Iris pigment epithelial cell (primary cell): ENCODE measurements at places on chromosomes 2 and 18.

GRCh38 chr18:10454681-10455557 lies 484 bp downstream of the APCDD1 start:
- DNase-seq: no peak

GRCh38 chr18:58525517-58525916 lies 103.4 kb downstream of the ALPK2 start:
- DNase-seq: peak; percentile 68

- no peak for DNase-seq
Observed at GRCh38 chr2:190929919-190930318, 49.3 kb downstream of the GLS start.

GRCh38 chr2:188695953-188696352 lies 278.2 kb upstream of the COL3A1 start:
- DNase-seq: peak; percentile 96

- no peak for DNase-seq
Observed at GRCh38 chr2:202171241-202171825, 67.1 kb downstream of the SUMO1 start.

- no peak for DNase-seq
Observed at GRCh38 chr18:21118806-21119205, 7.2 kb upstream of the ROCK1 start.

DNA sequence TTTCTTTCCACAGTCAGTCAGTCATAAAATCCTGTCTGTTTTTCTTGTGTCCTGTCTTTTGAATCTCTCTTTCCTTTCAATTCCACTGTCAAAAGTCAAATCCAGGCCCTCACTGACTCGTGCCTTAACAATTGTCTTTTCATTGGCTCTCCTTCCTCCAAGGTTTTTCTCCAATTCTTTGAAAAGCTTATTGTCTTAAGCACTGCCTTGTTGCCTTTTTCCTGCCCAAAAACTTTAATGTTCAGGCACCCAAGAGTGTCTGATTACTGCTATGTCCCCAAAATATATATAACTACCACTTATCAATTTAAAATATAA lies 13.9 kb upstream of the SULT1C4 start:
- DNase-seq: no peak

DNA sequence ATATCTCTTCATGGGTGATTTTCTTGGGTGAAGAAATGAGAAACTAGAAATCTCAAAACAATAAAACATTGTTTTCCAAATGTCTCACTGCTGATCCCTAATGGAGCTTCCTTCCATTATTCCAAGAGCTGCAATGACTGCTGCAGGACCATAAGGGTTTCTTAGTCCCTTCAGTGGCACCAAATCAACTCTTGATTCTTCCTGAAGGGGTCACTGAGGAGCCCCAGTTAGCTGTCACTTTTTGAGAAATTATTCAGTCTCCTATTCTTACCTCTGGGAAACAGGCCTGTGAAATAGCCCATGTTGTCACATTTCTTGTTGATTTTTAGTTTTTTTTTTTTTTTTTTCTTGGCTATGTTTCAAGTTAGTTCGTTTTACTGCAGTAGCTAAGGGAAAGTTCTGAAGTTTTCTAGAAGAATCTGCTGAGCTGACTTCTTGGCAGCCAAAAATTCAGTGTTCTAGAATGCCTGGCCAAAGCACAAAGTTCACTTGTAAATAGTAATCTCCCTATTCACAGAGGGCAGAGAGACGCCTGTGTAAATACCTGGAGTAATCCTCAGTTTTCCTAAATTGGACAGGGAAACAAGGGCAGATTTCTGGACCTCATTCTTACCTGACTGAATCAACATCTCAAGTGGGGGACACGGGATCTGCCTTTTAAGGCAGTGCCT lies 480.0 kb downstream of the RIT2 start:
- DNase-seq: no peak

- peak; percentile 16 for DNase-seq
Observed at GRCh38 chr2:229071292-229071976, 199.7 kb downstream of the PID1 start.

DNA sequence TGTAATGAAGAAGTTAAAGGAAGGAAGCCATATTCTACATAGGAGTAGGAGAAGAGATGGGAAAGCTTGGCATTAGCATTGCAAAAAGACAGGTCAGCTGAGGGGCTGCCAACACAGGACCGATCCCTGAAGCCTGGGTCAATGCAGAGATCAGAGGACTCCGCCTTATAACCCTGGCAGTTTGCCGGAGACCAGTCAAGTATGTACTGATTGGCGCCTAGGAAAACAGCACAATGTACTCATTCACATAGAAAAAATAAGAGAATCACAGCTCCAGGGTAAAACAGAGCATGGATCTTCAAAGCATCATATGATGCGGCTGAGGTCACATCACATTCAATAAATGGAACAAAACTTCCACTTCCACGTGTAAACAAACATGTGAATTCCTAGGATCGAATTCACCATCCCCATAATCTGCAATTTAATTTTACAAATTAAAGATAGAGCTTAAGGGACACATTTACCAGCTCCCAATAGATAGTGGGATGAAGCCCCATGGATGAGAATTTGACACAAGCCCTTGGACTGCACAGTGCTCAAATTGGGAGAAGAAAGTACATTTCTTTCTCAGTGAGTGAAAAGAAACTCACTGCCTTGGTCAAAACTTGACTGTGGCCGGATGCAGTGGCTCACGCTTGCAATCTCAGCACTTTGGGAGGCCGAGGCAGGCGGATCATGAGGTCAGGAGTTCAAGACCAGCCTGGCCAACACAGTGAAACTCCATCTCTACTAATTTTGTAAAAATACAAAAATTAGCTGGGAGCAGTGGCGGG lies 135.0 kb upstream of the KLHL14 start:
- no peak for DNase-seq

- peak; percentile 85 for DNase-seq
Observed at GRCh38 chr2:160381425-160381951, 112.1 kb downstream of the RBMS1 start.

GRCh38 chr2:44713170-44713569 lies 228.3 kb upstream of the SIX3 start:
- DNase-seq: no peak

DNA sequence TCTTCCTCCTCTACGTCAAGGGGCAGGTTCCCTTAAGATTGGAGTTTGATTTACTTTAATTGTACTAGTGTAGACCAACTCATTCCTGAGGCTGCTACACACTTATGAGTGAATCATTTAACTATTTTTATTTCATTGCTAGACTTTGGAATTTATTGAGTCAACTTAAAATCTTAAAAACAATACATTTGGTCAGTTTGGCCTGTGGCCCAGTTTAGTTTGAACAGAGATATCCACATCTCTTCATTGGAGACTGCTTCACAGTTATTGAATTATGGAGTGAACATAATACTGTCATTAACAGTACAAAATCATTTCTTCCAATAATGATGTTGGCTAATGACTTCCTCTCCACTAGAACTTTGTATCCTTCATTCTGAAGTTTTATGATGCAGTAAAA lies 34.5 kb upstream of the STPG4 start:
- peak; percentile 93 for DNase-seq

DNA sequence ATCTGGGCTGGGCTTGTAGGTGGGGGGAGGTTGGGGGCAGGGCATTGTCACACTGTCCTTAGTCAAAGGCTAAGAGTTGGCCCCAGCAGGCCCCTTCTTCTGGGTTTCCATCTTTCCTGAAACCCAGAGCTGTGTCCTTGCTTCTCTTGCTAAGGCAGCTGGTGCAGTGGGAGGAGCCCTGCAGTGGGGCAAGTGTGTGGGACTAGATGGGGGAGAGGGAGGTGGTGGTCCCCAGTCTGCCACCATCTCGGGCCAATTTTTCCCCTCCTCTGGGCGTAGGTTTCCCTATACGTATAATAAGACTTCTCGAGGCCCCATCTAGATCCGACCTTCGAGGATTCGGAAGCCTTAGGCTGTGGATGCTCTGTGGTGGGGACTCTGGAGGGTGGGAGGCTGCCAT lies 3.5 kb downstream of the KCNF1 start:
- no peak for DNase-seq

DNA sequence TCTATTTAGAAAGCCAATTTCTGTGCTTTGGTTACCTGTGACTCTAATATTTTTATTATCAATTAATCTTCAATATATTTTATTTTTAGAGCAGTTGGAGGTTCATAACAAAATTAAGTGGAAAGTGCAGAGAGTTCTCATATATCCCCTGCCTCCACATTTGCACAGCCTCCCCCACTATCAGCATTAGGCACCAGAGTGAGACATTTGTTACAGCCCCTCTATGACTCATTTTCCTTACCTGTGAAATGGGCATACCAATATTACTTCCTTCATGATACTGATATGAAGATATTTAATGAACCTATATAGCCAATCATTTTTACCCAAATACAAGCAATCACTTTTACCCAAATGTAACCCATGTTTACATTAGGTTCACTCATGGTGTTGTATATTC lies 34.0 kb upstream of the CYTIP start:
- no peak for DNase-seq

GRCh38 chr2:40256649-40257048 lies 195.2 kb downstream of the SLC8A1 start:
- no peak for DNase-seq

- DNase-seq: no peak
Observed at GRCh38 chr18:5052491-5052890, 144.6 kb downstream of the AKAIN1 start.

DNA sequence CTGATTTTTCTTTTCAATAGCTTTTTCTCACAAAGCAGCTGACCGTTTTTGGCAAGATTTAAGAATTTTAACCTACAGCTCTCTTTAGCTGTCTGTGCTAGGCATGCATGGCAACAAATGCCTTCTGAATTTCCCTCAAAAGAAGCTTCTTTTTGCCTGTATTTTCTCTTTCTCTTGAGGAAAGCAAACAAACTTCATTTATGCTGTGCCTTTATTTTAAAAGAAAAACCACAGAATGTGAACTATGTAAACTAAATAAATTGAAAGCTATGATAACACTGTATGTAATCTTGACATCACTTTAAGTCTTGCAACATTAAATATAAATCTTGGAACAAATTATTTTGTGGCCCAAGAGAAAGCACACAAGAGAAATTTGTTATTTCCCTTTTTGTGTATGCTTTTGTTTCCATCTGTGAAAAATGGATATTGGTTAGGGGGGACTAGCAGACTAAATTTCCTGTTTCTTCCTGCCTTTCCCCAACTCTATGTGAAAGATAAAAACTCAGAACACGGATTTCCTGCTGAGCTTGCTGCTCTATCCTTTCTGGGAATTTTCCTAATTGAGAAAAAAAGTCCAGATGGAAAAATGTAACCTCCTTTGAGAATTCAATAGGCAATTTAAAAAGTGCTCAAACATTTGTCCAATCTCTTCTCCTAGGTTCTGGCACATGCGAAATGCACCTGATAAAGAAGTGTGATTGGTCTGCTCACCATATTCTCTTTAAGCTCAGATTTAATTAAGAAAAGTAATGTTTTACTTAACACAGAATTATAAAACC lies 20.9 kb upstream of the TFPI start:
- DNase-seq: peak; percentile 81

GRCh38 chr2:47201224-47201623 lies 46.1 kb upstream of the STPG4 start:
- DNase-seq: peak; percentile 72

GRCh38 chr2:232973011-232973735 lies 39.9 kb downstream of the NGEF start:
- no peak for DNase-seq

GRCh38 chr2:43092520-43093179 lies 133.8 kb downstream of the ZFP36L2 start:
- no peak for DNase-seq

GRCh38 chr2:20771299-20771698 lies 51.6 kb downstream of the LDAH start:
- no peak for DNase-seq

DNA sequence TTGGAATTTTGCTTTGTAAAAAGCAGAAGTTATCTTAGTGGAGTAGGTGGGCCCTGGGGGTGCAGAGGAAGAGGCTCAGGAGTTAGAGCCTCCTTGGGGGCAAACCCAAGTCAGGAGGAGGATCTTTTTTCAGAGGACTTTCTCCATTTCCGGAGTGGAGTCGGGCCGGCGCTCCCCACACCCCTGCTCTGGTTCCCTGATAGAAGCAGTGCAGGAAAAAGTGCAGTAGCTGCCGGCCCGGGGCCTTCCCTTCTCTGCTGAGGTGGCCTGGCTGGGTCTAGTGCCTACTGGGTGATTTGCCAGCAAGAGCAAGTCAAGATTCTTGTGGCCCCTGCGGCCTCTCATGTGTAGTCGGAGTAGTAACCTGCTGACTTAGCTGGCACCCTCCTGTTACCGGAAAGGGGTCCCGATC lies 124.2 kb upstream of the HS6ST1 start:
- DNase-seq: peak; percentile 19

GRCh38 chr18:49757513-49758262 lies 55.6 kb downstream of the ACAA2 start:
- DNase-seq: no peak
